ENCODE measurements at places on chromosomes 2 and 18.

DNA sequence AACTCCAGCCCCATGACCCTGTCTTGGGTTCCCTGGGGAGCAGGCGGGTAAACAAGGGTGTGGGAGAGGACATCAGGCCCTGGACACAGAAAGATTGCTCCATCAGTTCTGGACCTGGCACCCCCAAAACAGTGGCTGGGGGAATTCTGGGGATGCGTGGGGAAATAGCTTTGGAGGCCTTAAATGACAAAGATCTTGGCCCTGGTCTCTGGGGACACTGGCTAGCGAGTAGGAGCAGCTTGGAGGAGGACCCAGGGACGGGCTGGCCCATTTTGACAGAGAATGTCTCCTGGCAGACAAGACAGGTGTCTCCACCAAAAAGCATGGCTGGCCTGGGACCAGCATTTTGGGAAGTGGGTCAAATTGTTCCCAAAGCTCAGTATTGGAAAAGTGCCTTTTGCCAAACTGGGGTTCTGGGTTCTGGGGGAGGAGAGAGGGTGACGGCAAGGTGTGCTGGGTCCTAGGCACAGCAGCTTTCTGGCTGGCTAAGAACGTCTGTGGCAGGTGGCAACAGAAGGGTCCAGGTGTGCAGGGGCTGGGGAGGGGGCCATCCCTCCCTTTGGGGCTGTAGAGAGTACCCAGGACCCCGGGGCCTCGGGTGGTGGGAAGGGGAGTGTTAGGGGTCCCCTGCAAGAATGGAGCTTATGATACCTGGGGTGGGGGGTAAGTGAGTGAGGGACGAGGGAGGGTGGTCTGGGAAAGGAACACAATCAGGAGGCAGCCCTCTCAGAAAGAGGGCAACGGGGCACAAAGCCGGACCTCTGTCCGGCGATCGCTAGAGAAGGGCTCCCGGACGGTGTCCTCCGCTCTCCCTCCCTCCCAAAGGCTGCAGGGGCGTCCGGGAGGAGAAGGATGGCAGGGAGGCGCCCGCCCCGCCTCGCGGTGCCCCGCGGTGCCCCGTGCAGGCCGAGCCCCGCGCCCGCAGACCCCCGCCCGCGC is 556 bp downstream of the CYRIA start:
- no peak for DNase-seq

GRCh38 chr2:71792926-71793761 is 339.8 kb downstream of the DYSF start:
- no peak for DNase-seq

GRCh38 chr18:9348079-9348671 is 13.6 kb downstream of the TWSG1 start:
- DNase-seq: no peak

DNA sequence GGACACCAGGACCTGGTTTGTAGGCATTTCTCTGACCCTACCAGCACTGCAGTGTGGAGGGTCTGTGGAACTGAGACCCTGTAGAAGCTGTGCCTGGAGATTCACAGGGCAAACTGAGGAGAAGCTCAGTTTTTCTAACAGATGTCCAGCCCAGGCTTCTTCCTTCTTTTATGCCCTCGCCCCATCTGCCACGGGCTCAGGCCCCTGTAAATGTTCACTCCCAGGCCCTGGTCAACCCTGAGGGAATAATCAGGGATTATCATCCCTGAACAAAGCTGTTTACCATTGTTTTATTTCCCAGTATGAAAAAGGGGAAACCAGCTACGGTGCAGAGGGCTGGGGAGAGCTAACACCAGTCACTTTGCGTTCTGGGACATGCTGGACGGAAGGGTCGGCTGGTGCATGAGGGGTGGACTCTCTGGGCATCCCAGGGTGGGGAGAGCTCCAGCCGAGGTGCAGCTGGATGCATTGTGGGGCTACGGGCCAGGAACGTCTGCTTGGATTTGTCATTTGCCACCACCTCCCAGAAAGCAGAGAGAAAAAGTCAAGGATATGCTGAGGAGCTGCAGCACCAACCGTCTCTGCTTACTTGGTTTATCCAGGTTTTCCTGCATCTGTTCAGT is 183.8 kb downstream of the TFCP2L1 start:
- DNase-seq: no peak

DNA sequence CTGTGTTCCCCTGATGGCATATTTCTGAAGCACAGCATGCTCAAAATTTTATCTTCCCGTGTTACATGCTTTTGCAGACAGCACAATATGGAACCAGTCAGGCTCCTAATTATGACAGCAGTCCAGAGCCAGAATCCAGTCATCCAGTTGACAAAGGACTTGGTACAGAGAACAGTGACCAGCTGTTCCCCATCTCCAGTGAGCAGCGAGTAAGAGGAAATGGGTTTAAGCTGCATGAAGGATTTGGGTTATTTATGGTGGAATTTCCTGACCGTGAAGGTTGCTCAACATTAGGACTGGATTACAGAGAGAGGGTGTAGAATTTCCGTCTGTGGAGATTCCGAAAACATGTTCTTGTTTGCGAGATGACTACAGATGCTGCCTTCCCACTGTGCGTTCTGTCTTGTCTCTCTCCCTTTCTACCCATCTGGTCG is 24.4 kb downstream of the SGPP2 start:
- DNase-seq: no peak

Data from stimulated activated CD4-positive, alpha-beta T cell treated with anti-CD3 and anti-CD28 coated beads, Interleukin-2, amount 100 ng/mL, for 24 hours (primary cell).